ENCODE measurements at places on chromosomes 5 and 9. TPM values are rescaled to one million over a fixed set of nuclear protein-coding genes. Genes with fewer than 3 reads are reported as not detected.
A peak's percentile ranks its signal among the peaks of the same experiment; 100 is the strongest.

DNA sequence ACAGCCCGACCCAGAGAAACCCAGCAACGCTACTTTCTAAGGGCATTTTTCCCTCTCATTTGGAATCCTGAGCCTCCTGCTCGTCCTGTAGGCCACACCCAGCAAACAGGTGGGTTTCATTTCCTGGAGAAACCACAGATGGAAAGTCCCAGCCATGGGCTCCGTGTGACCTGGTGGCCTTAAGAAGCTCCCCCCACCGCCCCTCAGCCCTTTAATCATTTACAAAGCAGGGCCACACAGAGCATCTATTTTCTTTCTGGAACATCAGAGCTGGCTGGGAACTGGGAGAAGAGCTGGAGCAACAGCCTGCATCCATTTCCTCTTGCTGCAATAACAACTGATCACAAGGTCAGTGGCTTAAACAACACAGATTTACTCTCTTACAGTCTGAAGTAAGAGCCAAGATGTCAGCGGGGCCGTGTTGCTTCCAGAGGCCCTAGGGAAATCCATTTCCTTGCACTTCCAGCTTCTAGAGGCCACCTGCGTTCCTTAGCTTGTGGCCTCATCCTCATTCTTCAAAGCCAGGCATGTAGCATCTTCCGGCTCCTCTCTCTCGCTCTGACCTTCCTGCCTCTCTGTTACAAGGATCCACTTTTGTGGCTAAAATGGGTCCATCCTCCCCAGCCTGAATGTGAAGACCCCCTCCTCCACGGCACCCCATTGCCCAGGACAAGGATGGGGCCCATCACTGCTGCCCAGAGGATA lies 40.5 kb downstream of the C9orf50 start:
- DNase-seq = no peak
- H3K27ac ChIP-seq = no peak overlapping the region

GRCh38 chr5:107532169-107532878 lies 138.4 kb downstream of the EFNA5 start:
- H3K4me3 ChIP-seq = no peak overlapping the region
- H3K27me3 ChIP-seq = no peaks in the 10 kb centered on the region
- no peak overlapping the region for H3K27ac ChIP-seq
- peaks cover 5% of the 10 kb centered on the region for H3K4me1 ChIP-seq

- H3K27ac ChIP-seq = no peak overlapping the region
- no peak overlapping the region for H3K4me3 ChIP-seq
- peaks cover 9% of the 10 kb centered on the region for H3K4me1 ChIP-seq
Observed at GRCh38 chr9:4979239-4979638, 5.8 kb upstream of the JAK2 start.

GRCh38 chr9:109894921-109895758 lies 115.1 kb downstream of the PALM2AKAP2 start:
- H3K36me3 ChIP-seq = peaks cover 5% of the 10 kb centered on the region
- DNase-seq = peak; percentile 83
- H3K4me3 ChIP-seq = no peak overlapping the region
- H3K27me3 ChIP-seq = no peaks in the 10 kb centered on the region

DNA sequence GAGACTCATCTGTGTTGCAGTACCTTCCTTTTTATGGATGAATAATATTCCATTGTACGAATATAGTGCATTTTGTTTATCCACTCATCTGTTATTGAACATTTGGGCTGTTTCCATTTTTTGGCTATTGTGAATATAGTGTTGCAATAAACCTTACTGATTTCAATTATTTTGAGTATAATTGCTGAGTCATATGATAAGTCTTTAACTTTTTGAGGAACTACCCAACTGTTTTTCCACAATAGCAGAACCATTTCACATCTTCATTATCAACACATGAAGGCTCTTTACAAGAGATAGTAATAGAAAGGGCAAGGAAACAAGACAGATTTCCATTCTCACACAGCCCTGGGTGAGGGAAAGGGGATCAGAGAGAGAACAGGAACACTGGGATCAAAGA lies 329.2 kb downstream of the RAB3C start:
- no peaks in the 10 kb centered on the region for H3K4me1 ChIP-seq
- no peaks in the 10 kb centered on the region for H3K27me3 ChIP-seq
- H3K27ac ChIP-seq = no peak overlapping the region
- no peaks in the 10 kb centered on the region for H3K36me3 ChIP-seq
- no peak for DNase-seq
- H3K4me3 ChIP-seq = no peak overlapping the region

- H3K4me1 ChIP-seq = no peaks in the 10 kb centered on the region
- no peaks in the 10 kb centered on the region for H3K27me3 ChIP-seq
- H3K4me3 ChIP-seq = no peak overlapping the region
- H3K27ac ChIP-seq = no peak overlapping the region
- H3K36me3 ChIP-seq = no peaks in the 10 kb centered on the region
- DNase-seq = no peak
Observed at GRCh38 chr5:145585-146323, 45.5 kb upstream of the LRRC14B start.

DNA sequence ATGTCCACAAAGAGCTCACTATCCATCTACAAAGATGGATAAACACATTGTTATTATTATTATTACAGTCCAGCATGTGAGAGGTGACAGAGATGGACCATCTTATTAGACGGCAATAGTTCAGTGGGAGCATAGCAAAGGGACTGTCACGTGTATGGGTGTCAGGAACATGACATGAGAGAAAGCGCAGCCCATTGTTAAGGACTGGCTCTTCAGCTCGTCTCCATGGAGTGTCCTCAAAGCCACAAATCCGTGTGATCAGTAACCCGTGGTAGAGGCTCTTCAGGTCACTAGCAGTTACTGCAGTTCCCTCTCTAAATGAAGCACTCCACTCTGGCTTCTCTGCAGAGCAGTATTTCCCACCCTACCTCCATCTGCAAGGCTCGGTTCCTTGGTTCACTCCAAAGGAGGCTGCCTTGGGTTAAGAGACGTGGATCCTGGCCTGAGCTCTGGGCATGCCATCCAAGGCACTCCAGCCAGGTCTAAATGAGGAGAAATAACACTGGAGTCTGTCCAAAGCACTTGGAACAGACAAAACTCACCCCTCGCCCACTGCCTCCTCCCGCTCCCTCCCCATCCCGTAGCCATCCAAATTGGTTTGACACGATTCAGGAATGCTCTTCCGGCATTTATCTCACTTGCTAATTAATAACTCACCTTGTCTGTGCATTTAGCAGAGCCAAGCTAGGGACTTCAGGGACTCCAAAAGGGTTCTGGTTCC lies 122.3 kb upstream of the WWC1 start:
- H3K27ac ChIP-seq = no peak overlapping the region
- no peak for DNase-seq
- no peaks in the 10 kb centered on the region for H3K36me3 ChIP-seq

- H3K27ac ChIP-seq = no peak overlapping the region
- no peaks in the 10 kb centered on the region for H3K4me1 ChIP-seq
- H3K4me3 ChIP-seq = no peak overlapping the region
- no peaks in the 10 kb centered on the region for H3K27me3 ChIP-seq
- no peak for DNase-seq
Observed at GRCh38 chr9:4197548-4197947, 102.3 kb downstream of the GLIS3 start.

DNA sequence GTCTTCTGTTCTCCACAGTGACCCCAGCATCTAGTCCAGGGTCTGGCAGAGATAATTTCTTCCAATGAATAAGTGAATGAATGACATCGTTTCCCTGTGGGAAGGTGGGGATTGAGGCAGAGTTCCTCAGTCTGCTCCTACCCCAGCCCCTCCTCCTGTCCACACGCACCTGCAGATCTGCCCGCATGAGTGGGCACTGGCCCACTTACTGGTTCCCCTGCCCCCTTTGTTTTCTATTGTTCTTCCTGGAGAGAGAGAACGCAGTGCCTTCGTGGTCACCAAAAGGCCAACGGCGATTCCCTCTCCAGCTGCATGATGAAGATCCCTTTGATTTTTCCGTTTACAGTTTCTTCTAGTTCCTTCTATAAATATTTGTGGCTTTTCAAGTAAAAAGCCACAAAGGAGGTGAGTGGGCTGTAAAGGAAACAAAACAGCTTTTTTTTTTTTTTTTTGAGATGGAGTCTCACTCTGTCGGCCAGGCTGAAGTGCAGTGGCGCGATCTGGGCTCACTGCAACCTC lies 5.8 kb upstream of the FPGS start:
- no peak overlapping the region for H3K4me3 ChIP-seq
- no peak for DNase-seq
- no peak overlapping the region for H3K27ac ChIP-seq
- H3K4me1 ChIP-seq = peaks cover 12% of the 10 kb centered on the region
- peaks cover 11% of the 10 kb centered on the region for H3K36me3 ChIP-seq
- no peaks in the 10 kb centered on the region for H3K27me3 ChIP-seq

DNA sequence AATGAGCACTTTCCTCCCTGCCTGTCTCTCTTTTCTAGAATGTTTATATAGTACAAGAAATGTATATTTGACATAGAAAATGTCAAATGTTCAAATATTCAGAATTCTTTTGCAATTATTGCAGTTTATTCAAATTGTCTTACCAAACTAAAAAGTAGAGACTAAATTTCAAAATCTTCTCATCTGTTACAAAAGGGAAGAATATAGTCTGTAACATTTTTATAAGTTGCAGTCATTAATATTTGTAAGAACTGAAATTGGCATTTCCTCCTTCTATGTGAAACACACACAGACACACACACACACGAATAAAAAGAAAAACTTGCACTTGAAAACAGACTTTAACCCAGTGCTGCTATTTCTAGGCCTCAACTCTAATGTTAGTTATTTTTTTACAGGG lies 56.4 kb downstream of the NR3C1 start:
- H3K4me1 ChIP-seq = peaks cover 4% of the 10 kb centered on the region
- no peak overlapping the region for H3K4me3 ChIP-seq
- H3K27ac ChIP-seq = peak overlapping the region; percentile 13
- no peaks in the 10 kb centered on the region for H3K27me3 ChIP-seq
- DNase-seq = no peak

MCIDAS gene
- not detected for total RNA-seq

SHOC1 gene
- total RNA-seq = not detected

AQP7 gene
- 0.93 TPM for total RNA-seq

NAIP gene
- 10.7 TPM for total RNA-seq

PCDHGA10 gene
- 3.0 TPM for total RNA-seq

PCDHB8 gene
- 0.80 TPM for total RNA-seq

EQTN gene
- total RNA-seq = 0.13 TPM

PCDHGA3 gene
- total RNA-seq = 1.2 TPM

CDKN2B-AS1 gene
- total RNA-seq = 0.18 TPM

HABP4 gene
- 7.7 TPM for total RNA-seq

Measured in muscle of leg (tissue), 16 donors.